NCI-H1436 (cell line): ENCODE measurements at places on chromosomes 13 and 19.

DNA sequence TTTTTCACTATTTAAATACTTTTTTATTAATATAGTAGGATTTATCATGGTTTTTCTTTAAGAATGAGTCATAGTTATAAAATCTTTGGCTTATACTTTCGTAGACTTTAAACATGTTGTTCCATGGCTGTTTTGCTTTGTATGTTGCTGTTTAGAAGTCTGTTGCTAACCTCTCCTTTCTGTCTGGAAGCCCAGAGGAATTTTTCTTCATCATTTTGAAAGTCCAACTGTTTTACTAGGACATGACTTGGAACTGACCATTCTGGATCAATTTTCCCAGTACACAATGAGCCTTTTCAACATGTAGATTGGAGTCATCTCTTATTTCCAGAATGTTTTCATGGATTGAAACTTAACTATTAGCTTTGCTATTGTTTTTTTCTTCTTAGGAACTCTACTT lies 7.9 kb downstream of the CAB39L start:
- DNase-seq, result no peak

GRCh38 chr13:110536006-110536693 lies 25.4 kb downstream of the RAB20 start:
- no peak for DNase-seq

- DNase-seq, result no peak
Observed at GRCh38 chr19:49890349-49891311, 6.1 kb downstream of the IL4I1 start.

DNA sequence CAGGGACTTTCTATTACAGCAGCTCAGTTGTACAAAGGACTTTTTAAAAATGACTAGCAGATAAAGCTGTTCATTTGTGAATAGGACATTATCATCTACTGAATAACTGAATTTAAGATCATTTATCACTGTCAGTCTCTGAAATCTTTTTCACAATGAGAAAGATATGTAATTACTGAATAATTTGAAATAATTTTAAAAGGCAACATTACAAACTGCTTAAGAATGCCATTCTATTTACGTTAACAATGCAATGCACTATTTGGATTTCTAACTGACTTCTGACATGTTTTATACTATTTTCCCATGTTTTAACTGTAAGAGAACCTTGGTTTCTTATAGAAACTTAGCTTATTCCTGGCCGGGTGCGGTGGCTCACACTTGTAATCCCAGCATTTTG lies 2033.0 kb upstream of the PCDH20 start:
- DNase-seq, result no peak

- no peak for DNase-seq
Observed at GRCh38 chr19:45262570-45262969, 11.5 kb downstream of the MARK4 start.

GRCh38 chr13:62171697-62172096 lies 756.0 kb upstream of the PCDH20 start:
- DNase-seq, result no peak

DNA sequence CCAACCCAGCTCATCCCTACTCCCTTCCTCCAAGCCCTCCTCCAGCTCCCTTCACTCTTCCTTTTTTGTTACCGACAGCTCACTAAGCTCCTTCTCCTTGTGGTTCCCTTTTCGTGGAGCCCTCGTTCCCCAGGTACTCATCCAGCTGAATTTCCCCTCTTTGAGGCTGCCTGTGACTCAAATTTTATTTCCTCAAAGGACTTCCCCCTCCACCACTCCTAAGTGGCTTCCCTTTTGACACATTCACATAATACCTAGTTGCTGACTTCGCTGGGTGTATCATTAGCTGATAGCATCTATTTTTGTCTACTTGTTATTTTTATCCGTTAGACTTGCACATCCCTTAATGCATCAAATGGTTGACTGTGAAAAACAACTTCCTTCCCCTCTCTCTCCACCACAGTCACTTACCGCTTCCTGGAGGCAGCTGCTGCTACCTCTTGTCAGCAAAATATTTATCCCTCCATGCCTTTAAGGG lies 14.5 kb downstream of the FFAR2 start:
- DNase-seq, result no peak
